ENCODE measurements at places on chromosomes 4 and X.

DNA sequence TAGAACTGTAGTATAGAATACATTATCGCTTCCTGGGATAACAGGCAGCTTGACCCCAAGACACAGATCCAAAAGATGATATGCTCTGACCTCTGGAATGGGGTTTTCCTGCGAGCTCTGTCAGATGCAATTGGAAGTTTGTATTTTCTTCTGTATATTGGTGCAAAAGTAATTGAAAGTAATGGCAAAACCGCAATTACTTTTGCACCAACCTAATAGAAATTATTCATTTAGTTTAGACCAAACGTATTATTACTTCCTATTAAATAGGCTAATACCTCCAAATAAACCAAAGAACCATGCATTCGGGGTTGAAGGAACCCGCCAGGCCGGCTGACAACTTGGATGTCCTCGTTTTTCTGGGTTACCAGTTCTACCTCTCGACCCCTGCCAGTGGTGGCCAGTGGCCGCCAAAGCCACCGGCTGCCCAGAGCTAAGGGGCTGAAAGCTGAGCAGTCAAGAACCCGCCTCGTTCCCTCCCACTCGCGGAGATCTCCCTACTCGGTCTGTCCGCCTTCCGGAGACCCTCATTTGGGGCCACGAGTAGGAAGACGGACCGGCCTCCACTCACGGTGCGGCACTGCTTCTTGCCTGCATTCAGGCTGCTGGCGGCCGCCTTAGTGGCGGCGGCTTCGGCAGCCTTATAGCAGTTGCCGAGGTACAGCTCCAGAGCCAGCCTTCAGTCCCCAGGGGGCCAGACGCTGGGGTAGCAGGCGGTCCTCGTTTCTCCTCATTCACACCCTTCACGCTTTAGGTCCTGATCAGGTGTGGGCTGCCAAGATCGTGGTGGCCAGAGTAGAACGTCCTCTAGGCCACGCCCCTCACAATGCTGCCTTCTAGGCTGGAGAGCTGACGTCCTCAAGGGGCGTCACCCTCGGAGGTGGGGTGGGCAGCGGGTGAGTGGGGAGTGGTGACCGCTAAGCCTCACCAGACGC is 121.9 kb downstream of the RBMX2 start:
- peak; percentile 26 for DNase-seq

DNA sequence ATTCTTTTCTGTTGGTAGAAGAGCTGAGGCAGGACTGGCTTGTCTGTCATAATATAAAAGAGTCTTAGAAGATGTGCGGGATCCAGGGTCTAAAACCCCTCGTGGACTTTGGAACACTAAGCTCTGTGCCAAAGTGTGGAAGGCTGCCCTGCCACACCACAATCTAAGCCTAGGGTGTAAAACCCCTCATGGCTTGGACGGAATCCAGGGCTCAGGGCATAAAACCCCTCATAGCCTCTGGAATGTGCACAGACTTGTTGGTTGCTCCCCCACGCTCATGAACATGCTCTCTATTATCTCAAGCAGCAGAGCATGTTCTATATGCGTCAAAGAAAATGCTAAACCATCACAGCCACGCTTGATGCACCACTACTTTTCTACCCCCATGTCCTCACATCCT is 483.6 kb downstream of the GABRG1 start:
- DNase-seq: no peak

DNA sequence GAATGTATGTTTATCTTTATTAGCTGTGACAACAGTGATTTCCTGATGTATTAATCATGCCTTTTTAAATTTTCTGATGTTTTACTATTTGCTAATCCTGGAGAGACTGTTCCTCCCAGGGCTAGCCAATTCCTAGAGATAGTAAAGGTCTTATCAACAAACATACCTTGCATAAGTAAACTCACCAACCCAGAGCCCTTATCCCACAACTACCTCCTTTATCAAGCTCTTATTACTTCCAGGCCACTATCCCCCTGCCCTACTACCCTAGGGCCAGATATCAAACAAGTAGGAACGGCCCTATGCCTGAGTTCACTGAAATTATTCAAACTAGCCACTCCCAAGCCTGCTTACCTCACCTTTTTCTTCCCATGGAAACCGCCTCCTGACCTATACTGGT is 58.2 kb upstream of the NPNT start:
- no peak for DNase-seq

DNA sequence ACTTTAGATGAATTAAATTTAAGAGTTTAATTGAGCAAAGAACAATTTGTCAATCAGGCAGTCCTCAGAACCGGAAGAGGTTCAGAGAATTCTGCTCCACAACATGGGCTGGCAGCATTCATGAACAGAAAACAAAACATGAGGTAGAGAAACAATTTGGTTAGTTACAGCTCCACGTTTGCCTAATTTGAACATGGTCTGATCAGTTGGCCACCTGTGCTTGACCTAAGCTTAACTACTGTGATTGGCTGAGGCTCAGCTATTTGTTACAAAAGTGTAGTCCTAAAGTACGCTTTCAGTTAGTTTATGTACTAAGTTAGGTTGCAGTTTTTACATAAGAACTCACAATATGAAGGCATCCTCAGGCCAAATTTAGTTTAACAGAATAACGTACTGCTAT is 258.6 kb downstream of the ADAM29 start:
- no peak for DNase-seq

DNA sequence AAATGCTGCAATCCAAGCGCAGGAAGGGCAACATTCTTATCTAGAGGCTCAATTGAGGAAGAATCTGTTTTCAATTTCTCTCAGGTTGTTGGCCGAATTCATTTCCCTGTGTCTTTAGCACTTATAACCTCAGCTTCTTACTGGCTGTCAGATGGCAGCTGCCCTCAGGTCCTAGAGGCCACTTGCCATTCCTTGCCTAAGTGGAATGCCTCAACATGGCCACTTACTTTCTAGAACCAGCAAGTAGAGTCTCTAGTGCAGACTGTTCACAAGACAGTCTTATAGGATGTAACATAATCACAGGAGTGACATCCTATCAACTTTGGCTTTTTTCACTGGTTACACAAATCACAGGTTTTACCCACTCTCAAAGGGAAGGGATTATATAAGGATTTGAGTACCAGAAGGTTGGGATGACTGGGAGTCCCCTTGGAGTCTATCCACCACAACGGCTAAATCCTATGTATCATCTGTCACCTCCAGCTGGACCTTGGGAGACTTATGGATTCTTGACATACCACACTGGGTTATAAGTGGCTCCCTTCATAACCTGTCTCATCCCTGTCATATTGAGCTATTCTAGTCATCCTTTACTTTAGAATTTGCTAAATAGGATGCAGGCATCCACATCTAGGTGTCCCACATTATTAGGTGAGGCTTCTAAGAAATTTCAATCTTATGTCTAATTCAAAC is 297.9 kb upstream of the CTSO start:
- DNase-seq: no peak

DNA sequence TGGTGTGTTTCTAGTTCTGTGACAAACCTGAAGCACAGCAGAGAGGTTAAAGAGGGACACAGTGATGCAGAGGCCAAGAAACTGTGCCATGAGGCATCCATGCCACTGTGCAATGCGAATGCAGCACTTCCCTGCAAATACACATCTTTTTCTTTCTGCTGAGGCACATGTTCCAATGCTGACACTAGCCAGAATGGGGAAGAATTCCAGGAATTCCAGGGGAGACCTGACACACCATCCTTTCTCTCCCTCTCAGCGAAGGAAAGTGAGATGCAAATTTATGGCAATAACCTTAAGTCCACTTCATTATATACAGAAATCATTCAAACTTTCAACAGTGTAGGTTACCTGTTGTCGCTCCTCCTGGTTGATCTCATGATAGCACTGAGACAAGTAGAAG is 204.8 kb downstream of the LDB2 start:
- DNase-seq: no peak

- DNase-seq: no peak
Observed at GRCh38 chrX:113260474-113260873, 419.8 kb upstream of the AMOT start.

DNA sequence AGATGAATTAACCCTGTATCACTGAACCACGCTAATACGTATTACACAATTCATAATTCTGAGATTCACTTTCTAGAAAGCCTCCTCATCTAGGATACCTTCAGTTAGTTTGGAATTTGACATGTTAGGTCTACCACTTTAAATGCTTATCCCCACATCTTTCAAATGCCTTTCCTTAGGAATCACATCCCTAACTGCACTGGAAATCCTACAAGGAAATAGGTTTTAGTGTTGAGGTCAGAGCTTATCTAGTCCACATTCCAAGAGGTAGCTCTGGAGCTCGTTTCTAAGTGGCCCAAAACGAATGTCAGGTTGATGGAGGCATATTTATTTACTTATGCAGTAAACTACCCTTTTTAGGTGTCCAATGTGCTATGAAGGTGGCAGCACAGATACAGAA is 18.0 kb downstream of the PDHA1 start:
- DNase-seq: no peak

- no peak for DNase-seq
Observed at GRCh38 chr4:13981499-13981898, 354.0 kb upstream of the BOD1L1 start.

- peak; percentile 55 for DNase-seq
Observed at GRCh38 chr4:22515888-22516541, at the start of gene ADGRA3. TSS of gene ADGRA3 (minus strand) at chr4:22516066. CDS start at chr4:22515784, 282 bp downstream.

DNA sequence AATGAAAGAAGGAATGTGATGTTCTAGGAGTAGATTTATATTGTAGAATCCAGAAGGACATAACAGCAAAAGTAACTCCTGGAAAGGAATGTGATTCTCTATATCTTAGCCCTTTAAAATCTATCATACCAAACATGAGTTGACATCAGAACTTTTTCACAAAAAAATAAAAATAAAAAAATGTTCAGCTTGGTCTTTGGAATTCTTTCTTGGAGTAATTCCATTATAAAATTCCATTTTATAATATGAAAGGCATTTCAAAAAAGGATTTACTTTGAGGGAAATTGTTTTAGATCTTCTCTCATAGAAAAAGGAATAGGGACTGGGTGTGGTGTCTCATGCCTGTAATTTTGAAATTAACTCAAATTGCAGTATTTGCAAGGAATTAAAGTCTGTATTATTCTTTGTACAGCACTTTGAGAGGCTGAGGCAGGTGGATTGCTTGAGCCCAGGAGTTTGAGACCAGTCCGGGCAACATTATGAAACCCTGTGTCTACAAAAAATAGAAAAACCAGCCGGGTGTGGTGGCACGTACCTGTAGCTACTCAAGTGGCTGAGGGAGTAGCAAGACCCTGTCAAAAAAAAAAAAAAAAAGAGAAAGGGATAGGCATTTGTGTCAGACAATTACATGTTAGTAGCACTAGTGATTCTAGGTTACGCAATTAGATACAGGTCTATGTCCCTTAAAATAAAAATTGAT is 134.9 kb downstream of the SLC4A4 start:
- no peak for DNase-seq

DNA sequence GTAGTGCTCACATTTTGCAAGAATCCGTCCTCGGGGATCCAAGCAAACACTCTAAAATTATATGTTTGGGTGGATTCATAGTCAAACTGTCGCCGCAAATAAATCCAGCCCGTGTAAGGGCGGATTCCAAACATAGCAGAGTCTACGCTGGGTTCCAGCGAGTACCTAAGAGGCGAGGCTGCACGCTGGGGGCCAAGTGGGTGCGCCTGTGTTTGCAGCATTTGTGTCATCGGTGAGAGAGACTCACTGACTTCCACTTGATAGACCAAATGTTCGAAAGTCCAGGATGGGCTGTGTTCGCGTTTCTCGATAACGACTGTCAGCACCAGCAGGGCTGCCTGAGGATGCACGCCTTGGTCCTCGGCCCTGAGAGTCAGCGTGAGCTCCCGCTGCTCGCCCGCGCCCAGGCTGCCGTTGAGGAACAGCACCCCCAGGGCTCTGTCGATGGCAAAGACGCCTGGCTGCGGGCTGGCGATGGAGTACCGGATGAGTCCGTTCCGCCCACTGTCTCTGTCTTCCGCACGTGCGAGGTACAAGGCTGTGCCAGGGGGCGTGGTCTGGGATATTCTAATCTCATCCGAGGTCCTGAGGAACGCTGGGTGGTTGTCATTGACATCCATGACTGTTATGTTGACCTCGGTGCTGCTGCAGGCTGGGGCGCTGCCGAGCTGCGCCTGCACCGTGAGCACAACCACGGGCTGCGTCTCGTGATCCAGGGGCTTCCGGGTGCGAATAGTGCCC is 158.7 kb downstream of the DCHS2 start:
- peak; percentile 70 for DNase-seq

GRCh38 chr4:39970671-39971640 is 6.8 kb downstream of the PDS5A start:
- no peak for DNase-seq

DNA sequence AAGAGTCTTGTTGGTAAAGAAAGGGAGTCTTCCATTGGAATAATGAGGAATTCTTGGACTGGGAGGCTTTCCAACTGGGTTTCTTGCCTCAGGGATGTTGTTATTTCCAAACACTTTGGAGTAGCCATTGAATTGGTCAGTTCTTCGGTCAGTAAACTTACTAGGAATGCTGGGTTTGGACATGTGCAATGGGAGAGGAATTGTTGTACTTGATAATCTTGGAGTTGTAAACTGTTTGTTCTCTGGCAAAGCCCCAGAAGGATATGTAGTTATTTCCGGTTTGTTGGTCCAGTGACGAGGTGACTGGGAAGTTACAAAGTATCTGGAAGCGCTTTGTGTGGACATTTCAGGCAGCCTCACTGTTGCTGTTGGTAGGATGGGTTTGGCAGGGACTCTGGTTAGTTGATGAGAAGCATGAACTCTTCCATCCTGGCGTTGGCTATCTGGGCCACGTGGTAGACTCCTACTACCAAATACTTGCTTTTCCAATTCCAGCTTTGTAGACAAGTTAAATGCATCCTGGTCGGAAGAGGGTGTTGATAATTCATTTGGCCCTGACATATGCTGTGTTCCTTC is 25.9 kb downstream of the MXRA5 start:
- no peak for DNase-seq

- no peak for DNase-seq
Observed at GRCh38 chr4:15695240-15695699, 7.6 kb upstream of the BST1 start.

DNA sequence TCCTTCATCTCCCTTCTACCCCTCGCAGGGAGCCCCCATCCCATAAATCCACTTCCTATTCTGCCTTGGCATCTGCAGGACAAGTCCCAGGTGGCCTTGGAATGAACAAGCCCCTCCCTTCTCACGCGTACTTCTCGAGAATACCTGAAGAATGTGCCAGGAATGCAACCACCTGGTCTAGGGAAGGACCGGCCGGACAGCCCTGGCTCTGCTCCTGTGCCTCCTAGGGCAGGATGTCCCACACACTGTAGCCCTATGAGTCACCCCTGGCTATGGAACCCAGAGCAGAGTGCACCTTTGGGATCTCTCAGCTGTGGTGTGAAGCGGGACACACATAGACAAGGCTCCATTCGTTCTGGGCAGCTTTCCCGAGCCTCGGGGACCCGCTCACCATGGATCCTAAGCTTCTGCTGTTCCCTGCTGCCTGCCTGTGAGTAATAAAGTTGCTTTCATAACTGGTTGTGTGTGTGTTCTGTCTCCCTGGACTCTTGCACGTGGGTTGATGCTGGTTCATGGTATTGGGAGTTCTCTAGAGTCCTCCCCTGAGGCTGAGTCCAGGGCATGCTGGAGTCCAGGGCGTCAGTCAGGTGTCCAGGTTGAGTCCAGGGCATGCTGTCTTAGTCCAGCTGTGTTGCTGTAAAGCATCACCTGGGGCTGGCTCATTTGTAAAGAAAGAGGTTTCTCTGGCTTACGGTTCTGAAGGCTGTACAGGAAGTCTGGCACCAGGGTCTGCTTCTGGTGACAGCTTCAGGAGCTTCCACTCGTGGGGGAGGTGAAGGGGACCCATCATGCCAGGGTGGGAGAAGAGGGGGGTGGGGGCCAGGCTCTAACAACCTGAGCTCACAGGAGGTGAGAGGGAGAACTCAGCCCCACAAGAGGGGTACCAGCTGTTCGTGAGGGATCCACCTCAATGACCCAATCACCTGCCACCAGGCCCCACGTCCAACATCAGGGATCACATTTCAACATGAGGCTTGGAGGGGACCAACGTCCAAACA is 7.4 kb upstream of the PDE6B start:
- DNase-seq: no peak

All from NCI-H510A (cell line).